ENCODE measurements at places on chromosomes 5 and 9.

GRCh38 chr9:78030553-78031443 lies 813 bp downstream of the GNAQ start:
- DNase-seq: peak; percentile 38

DNA sequence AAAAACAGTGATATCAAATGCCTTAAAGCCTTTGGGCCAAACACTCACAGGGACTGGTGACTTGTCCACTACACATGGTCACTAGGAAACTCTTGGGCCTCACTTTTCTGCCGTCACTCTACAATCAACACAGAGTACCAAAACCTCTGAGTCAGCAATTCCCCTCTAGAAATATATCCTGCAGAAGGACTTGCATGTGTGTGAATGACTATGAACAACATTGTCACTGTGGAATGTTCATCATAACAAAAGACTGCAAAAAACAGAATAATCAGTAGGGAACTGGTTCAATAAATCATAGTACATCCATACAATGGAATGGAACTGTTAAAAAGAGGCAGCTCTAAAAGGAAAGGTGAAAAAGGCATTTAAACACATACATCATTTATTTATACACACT lies 44.1 kb upstream of the SMU1 start:
- no peak for DNase-seq

DNA sequence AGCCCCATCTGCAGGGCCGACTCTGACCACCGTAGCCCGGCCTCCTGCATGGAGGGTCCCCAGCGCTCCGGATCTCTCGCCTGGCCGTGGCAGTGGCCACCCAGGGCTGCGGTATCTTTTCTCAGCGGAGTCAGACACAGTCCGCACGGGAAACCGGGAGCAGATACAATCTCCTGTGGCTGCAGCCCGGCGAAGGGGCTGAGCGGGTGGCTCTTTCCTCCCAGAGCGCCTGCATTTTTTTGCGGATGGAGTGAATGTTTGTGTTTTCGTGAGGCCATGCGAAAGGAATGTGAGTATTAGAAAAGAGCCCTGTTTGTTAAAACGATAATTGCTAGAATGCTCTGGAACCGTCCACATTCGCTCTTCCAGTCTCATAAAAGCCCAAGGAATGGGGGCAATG lies 53.4 kb upstream of the PTCH1 start:
- no peak for DNase-seq

DNA sequence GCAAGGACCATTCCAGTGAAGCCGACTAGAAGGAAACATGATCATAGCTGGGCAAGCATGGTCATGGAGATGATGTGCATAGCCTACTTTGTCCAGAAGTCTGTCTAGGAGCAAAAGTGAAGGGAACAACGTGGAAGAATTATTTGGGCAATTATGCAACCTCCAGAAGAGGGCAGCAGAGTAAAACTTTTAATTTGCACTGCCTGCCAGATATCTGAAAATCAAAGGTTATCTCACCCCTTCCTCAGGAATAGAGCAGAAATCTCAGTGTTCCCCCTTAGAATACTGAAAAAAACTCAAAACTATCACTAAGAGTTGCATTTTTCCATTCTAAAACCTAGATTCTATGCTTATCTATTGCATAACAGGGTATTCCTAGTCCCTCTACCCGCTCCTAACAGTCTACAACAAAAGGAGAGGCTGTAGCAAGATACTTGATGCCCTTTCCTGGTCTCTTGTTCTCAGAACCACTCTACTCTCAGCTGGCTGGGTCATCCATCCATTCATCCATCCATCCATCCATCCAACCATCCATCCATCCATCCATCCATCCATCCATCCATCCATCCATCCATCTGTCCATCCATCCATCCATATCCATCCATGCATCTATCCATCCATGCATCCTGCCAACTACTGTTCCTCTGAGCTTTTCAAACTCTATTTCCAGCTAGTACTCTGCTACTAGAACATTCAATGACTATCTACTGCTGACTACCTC lies 8.4 kb upstream of the SETD9 start:
- peak; percentile 3 for DNase-seq

GRCh38 chr5:104977529-104977928 lies 1414.9 kb upstream of the NUDT12 start:
- no peak for DNase-seq

GRCh38 chr5:173752653-173753052 lies 135.5 kb upstream of the CPEB4 start:
- no peak for DNase-seq

GRCh38 chr5:19555876-19556275 lies 432.1 kb downstream of the CDH18 start:
- no peak for DNase-seq

GRCh38 chr9:116202219-116202912 lies 48.8 kb downstream of the PAPPA start:
- no peak for DNase-seq

GRCh38 chr5:68431186-68431585 lies 215.6 kb downstream of the PIK3R1 start:
- no peak for DNase-seq

GRCh38 chr9:122372856-122373845 lies 2.3 kb downstream of the PTGS1 start:
- DNase-seq: no peak

GRCh38 chr5:110268283-110268682 lies 458.2 kb downstream of the TMEM232 start:
- no peak for DNase-seq
